Epithelial cell of alveolus of lung (primary cell): ENCODE measurements at places on chromosomes 12 and 14. TPM values are rescaled to one million over a fixed set of nuclear protein-coding genes. Genes with fewer than 3 reads are reported as not detected.

TMEM132D gene
- total RNA-seq = under 0.01 and 0.08 TPM in 2 replicates

PRORP gene
- total RNA-seq = 13.3 and 30.9 TPM in 2 replicates

TMEM132C gene
- total RNA-seq = under 0.01 and 0.16 TPM in 2 replicates

OAS2 gene
- 2.2 TPM in 1 of 2 replicates, not detected in the other for total RNA-seq

MYO1H gene
- not detected in 2 replicates for total RNA-seq
